MG63 (cell line): ENCODE measurements at places on chromosomes 5 and 9. TPM values are rescaled to one million over a fixed set of nuclear protein-coding genes. Genes with fewer than 3 reads are reported as not detected.

- DNase-seq: no peak
Observed at GRCh38 chr5:141952020-141952419, 6.0 kb downstream of the PCDH12 start.

DNA sequence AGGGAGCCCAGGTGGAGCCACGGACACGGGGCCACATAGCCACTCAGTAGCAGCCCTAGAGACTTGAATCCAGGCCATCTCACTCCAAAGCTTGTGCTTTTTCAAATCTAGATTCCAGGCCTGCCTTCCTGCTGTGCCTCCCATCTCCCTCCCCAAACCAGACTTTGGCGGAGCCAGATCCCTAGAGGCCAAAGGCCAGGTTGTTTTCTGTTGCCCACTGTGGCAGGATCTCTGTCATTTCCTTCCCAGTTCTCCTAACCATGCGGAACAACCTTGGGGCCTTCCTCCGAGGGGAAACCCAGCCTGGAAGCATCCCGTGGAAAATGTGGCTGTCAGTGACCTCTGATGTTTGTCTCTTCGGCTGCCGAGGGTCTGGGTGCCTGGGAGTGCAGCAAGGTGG is 16.4 kb upstream of the RPS14 start:
- DNase-seq: no peak

Gene CER1
- not detected in 2 replicates for total RNA-seq

Gene PHF24
- total RNA-seq: not detected in 2 replicates

DNA sequence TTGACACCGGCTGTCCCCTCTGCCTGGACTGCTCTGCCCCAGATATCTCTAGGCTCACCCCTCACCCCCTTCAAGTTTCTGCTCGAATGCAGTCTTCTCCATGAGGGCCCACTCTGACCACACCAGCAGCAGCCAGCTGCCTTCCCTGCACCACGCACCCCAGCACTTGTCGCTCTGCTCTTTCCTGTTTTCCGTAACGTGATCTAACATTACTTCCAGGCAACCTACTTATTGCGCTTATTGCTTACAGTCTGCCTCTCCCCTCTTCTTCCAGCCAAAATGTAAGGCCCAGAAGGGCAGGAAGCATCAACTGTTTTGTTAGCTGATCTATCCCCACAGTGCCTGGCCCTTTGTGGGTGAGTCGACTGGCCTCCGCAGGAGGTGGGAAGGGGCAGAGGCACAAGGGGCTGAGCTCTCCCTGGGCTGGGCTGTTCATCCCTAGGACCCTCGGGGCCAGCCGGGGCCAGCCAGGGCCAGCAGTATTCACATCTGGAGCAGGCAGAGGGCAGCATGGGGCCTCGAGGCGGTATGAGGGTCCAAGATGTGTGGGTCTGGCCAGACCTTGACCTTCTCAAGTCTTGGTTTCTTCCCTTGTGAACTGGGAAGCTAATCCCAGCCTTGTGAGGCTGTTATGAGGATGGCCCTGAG is 11.6 kb upstream of the DBN1 start:
- no peak for DNase-seq

Gene CDH9
- total RNA-seq: not detected in 2 replicates

Gene FBXO4
- total RNA-seq: 10.5 and 13.0 TPM in 2 replicates

DNA sequence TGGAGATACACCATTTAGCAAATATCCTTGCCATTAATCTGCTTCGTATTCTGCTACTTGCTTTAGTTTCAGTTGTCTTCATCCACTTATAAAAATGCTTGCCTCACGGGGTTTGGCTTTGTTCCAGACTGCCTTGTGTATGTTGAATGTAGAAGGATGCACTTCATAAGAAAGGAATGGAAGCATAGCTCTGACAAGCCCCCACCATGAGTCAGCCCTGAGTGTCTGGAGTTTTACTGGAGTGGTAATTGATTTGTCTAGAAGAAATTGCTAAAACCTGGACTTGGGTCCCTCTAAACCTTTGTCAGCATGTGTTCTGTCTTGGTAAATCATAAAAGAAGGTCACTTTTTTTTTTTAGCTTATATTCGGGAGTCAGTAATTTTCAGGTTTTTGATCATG is 4.6 kb downstream of the TEX48 start:
- DNase-seq: peak; percentile 95

GRCh38 chr9:125296843-125297372 is 35.3 kb downstream of the GAPVD1 start:
- no peak for DNase-seq

- no peak for DNase-seq
Observed at GRCh38 chr5:172315587-172316493, 32.3 kb upstream of the UBTD2 start.

GRCh38 chr5:74945561-74946165 is 79.5 kb upstream of the FAM169A start:
- DNase-seq: no peak

DNA sequence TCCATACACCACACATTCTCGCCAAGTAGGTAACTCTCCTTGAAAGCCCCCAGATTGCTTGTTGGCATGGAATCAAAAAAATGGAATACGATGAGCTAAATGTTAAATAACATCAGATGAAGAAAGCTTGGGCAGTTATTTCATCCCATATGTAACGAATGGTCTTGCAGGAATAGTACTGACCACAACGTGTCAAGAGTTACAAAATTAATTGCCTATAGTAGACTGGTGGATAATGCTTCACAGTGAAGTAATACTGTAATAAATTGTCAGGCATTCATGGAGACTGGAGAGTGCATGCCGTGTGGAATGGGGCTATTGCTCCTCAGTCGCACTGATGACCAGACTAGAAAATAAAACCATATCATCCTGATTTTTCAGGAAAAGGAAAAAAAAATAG is 1628.7 kb downstream of the MAT2B start:
- DNase-seq: no peak

GRCh38 chr5:145385276-145385675 is 449.9 kb downstream of the PRELID2 start:
- no peak for DNase-seq
